ENCODE measurements at places on chromosomes 16 and 17.
A peak's percentile ranks its signal among the peaks of the same experiment; 100 is the strongest.

GRCh38 chr17:73481676-73482075 lies 162.6 kb downstream of the SDK2 start:
- DNase-seq: no peak

- no peak for DNase-seq
Observed at GRCh38 chr16:81620796-81621195, 158.3 kb upstream of the PLCG2 start.

DNA sequence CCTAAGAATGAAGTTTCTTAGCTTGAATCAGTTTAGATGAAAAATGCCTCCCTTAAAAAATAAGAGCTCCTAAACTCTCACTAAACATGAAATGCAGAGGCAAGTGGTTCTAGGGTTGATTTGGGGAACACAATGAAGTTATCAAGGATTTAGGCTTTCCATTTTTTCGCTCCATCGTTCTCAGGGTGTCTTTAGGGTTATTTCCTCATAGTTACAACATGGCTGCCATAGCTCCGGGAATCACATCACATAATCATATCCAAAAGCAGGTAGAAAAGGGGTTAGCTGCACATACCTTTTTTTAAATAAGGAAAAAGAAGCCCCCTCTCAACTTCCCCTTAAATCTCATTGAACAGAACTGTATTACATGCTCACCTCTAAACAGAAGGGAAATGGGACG lies 21.4 kb downstream of the ZP2 start:
- no peak for DNase-seq

- DNase-seq: no peak
Observed at GRCh38 chr17:49901460-49902331, 53.8 kb upstream of the TAC4 start.

DNA sequence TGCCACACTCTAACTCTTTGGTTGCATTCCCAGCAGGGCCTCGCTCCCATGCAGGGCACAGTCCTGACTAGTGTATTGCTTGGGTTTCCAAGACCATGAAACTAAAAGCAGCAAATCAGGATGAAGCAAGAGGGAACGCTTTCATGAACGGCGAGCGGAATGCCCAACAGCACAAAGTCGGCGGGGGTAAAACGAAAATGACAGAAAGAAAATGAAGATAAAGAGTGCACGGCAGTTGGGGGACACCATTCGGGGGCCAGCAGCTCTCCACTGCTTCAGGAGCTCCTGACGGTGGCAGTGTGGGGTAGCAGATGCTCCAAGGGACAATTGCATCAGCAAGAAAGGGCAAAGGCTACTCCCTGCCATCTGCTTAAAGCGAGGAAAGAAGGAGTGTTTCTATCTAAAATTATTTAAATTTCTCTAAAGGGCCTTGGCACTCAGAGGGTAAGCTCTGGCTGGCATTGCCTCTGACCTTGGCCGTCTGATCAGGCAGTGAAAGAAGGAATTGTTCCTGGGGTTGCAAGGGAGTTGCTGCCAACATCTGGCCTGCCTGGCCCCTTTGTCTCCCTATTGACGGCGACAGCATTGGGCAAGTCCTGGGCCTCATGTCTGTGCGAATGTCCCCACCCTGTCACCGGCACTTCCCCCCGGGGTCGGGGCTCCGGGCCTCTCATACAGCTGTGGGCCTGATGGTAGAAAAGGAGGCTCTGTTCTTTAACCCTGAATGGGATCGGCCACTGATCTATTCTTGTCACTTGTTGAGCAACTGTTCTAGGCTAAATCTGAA lies 138.2 kb downstream of the CMIP start:
- DNase-seq: no peak

- peak; percentile 72 for DNase-seq
Observed at GRCh38 chr16:29816694-29817441, 916 bp downstream of the PAGR1 start.

GRCh38 chr16:35492225-35492624 lies 2032.8 kb downstream of the TP53TG3F start:
- DNase-seq: no peak

DNA sequence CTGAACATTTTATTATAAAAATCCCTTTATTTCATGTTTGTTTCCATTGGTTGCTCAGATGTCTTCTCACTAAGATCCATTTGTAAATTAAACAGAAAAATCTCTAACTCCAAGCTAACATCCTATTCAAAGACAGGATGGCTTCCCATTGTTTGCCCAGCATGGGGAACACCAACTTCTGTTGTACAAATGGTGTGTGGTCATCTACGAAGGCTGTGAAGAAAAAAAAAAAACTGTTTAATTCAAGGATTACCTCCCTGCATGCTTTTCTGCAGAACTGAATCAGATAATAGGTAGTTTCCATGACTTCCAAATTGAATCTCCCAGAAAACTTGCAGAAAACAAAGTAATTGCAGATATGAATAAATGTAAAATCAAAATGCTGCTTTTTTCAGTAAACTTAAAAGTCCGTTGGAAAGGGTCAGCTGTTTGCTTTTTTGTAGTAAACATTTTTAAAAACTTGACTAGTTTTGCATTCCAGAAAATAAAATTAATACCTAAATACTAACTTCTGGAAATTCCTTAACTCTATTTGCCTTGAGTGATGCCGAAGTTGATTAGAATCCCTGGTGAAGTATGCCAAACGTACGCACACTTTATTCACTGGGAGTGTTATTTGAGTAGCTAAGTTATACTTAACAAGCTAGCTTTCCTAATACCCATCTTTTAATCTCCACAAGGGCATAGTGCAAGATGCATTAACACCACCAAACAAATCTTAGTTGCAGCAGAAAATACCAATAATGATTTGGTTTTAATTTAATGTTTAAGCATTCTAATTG lies 7.7 kb downstream of the SALL1 start:
- no peak for DNase-seq

- DNase-seq: no peak
Observed at GRCh38 chr16:3536271-3536731, 35.5 kb downstream of the CLUAP1 start.

GRCh38 chr17:559551-560431 lies 154.8 kb downstream of the VPS53 start:
- DNase-seq: no peak

DNA sequence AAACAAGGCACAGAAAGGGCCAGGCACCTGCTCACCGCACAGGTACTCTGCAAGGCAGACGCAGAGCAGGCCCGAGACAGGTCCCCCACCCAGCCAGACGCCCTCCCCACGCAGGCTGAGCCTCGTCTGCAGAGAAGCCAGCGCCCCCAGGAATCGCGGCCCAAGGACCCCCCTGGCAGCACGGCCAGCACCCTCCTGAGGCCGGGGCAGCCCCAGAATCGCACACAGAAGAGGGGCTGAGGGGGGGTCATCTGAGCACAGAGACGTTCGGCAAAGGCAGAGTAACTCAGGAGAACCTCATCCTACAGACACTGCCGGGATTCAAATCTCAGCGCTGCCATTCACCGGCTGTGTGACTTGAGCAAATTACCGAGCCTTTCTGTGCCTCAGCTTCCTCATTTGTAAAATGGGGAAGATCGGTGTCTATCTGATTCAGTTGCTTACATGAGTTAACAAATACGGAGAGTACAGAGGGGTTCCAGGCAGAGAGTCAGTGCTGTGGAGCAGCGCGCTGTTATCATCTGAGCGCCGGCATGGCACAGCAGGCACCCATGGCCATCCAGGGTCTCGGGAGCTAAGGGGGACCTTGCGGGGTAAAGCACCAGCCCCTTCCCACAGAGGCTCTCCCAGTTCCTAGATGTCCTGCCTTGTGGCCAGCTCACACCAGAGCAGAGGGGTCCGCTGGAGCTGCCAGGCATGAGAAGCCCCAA lies 10.4 kb downstream of the EMC6 start:
- no peak for DNase-seq

GRCh38 chr17:54951286-54951685 lies 17.2 kb downstream of the COX11 start:
- DNase-seq: no peak

DNA sequence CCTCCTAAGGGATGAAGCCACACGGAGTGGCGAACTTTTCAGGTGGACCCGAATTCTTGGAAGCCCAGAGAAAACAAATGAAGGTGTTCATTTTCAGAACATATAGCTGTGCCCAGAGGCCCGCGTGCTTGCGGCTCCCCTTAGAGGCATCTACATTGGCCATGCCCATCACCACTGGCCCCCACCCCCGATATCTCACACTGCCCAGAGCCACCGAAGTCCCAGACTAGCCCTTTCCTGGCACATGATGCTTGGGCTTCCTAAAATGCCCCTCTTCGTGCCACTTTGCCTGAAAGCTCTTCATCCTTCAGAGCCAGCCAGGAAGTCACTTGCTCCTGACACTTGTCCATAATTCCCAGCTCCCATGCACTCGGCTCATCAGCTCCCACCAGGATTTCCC lies 2.1 kb upstream of the HEXIM1 start:
- DNase-seq: no peak

- DNase-seq: no peak
Observed at GRCh38 chr17:74854792-74855191, 4.9 kb downstream of the GRIN2C start.

DNA sequence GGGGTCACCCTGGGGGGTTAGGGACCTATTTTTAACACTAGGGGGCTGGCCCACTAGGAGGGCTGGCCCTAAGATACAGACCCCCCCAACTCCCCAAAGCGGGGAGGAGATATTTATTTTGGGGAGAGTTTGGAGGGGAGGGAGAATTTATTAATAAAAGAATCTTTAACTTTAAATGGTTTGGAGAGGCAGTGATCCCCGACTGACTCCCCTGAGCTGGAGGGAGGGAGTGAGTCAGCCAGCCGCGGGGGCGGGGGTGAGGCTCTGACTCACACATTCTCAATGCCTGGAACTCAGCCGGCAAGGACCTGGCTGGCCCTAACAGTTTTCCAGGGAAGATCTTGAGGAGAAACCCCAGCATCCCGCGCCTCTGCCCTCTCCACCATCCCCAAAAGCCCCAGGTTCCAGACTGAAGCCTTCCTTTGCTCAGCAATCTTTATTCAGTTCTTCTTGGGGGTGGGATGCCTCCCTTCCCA lies 1.5 kb downstream of the HCFC1R1 start:
- DNase-seq: peak; percentile 92

GRCh38 chr17:13244513-13244912 lies 226.7 kb upstream of the ELAC2 start:
- DNase-seq: no peak

- no peak for DNase-seq
Observed at GRCh38 chr17:9900784-9901183, 4.3 kb downstream of the RCVRN start.

DNA sequence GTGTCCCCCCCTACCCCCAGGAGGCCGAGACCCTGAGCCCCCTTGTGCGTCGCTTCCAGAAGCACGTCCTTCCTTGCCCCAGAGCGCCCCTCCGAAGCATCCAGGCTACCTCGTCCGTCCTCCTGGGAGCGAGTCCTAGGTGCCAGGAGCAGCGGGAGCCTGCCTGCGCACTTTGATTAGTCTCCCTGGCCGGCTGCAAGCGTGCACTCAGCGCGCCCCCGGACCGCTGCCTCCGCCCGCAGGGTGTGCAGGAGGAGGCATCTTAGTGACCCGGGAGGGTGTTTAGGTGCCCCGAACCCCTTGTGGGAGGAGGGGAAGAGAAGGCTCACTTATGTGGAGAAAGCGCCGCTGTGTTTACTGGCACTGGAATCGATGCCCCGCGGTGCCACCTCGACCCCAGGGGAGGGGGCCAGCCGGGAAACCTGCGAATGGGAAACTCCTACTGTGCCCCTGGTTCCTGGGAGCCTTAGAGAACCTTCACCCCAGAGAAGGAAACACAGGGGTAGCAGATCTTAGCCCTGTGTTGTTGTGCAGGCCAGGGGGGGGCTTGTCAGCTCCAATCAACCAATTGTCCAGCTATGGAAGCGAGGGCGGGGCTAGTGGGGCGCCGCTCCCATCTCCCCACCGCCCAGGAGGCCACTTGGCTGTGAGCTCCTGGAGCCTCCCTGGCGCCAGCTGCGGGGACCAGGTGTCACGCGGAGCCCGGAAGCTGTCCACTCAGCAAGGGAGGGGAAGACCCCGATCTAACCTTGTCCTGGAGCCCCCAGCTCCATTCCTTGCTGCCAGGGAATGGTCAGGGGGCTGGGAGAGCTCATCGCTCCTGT lies 922.8 kb upstream of the EEF2KMT start:
- no peak for DNase-seq

DNA sequence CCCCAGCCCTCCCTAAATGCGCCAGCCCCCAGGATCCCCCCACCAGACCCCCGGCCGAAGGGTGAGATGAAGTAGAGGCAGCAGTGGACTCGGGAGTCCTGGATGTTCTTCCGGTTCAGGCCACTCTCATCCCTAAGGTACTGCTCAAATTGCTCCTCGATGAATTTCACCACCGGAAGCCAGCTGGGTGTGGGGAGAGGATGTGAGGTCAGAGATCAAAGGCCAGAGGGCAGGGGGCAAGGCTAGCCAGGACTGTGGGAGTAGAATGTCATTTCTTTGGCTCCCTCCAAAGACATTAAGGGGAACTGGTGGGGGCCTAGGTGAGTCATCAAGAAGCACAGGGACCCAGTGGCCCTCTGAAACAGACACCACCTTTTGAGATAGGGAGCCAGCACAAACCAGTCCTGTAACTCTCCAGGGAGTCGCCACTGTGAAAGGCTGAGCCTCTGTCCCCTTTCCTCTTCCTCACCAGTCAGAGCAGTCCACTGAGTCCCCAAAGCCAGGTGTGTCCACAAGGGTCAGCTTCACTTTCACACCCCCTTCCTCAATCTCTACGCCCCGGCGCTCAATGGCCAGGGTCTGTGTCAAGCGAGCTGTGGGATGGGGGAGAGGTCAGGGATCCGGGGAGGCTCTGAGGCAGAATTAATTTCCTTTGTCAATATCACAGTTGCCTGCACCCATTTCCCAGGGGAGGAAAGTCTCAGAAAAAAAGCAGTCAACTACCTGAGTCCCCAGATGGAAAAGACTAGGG lies 895 bp downstream of the SEPTIN1 start:
- DNase-seq: no peak

- peak; percentile 75 for DNase-seq
Observed at GRCh38 chr17:8173056-8173870, 2.9 kb downstream of the TMEM107 start.

- peak; percentile 34 for DNase-seq
Observed at GRCh38 chr17:28227316-28228108, 91.5 kb upstream of the TMEM97 start.

DNA sequence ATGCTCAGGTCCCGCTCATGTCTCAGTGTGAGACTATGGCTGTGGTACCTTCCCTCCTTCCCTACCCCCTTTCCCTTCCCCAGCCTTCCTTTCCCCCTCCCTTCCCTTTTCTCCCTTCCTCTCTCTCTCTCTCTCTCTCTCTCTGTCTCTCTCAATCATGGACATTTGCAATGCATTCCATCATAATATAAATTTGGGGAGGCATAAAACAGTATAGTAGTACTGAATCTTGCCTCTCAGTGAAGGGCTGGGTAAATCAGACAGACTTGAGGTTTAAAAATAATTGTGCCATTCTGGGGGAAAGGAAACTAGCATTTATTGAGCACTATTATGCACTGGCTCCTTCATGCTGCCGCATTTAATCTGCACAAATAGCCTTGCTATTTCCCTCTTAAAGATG lies 4.3 kb downstream of the ZKSCAN2 start:
- no peak for DNase-seq

GRCh38 chr16:83995754-83996153 lies 27.7 kb downstream of the NECAB2 start:
- DNase-seq: no peak

- DNase-seq: no peak
Observed at GRCh38 chr16:56848029-56848936, 16.7 kb upstream of the SLC12A3 start.

- DNase-seq: no peak
Observed at GRCh38 chr17:59526451-59526850, 39.0 kb upstream of the DHX40 start.

Measured in activated naive CD8-positive, alpha-beta T cell treated with anti-CD3 and anti-CD28 coated beads, Interleukin-2, amount 50 U/mL, for 24 hours (primary cell).